ENCODE measurements at places on chromosomes 1 and 21. TPM values are rescaled to one million over a fixed set of nuclear protein-coding genes. Genes with fewer than 3 reads are reported as not detected.

The CADM3 gene
- polyA plus RNA-seq, result 0.32 TPM

DNA sequence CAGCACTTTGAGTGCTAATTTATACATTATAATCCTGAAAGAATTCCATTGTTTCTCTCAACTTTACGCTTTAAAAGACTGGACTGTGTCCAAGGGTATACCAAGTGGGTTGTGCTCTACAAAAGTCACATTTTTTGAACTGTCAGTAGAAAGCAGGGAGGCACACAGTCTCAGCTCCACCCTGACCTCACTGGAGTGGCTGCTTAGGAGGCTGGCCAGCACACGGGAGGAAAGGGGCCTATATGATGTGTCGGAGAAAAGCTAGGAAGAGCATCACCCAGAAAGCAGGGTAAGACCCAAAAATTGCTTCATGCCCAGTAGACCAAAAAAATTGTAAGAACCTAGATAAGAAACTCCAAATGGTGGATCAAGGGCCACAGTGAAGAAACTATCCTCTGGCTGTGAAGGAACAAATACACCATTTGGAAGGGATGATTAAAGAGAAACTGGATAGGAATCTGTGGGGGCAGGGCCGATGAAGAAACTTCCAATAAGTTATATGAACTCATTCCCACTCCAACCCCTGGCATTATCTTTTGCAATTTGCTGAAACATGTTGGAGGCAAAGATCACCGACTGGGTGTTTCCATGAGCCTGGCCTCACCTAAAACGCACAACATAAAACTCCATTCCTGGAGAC lies 1.9 kb downstream of the S100A10 start:
- H3K27me3 ChIP-seq, result peaks cover 4% of the 10 kb centered on the region
- peak overlapping the region; percentile 78 for H3K4me3 ChIP-seq
- DNase-seq, result no peak
- no peaks in the 10 kb centered on the region for H3K36me3 ChIP-seq
- H3K4me1 ChIP-seq, result peaks cover 16% of the 10 kb centered on the region

DNA sequence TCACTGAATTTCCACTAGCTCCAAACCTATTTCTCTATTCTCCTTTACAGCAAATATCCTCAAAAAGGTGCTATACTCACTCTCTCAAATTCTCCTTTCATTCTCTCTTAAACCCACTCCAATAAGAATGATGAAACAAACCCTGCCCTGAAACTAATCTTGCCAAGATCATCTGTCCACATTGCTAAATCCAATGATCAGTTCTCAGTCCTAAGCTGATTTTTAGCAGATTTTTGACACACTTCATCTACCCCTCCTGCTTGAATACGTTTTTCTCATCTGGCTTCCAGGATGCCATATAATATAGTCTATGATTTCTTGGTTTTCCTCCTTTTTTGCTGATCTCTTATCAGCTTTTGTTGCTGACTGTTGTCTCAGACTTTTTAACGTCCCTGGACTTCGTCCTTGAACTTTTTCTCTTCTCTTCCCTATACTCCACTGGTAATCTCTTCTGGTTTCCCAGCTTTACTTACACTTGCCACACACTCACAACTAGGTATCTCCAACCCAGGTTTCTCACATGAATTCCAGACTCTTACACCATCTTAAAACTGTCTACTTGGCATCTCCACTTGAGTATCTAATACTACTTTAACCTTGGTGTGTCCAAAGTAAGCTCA lies 35.3 kb downstream of the RERE start:
- no peak overlapping the region for H3K27ac ChIP-seq
- peaks cover 4% of the 10 kb centered on the region for H3K4me1 ChIP-seq
- H3K4me3 ChIP-seq, result no peak overlapping the region
- no peak for DNase-seq

- no peak for DNase-seq
- no peaks in the 10 kb centered on the region for H3K27me3 ChIP-seq
- H3K4me1 ChIP-seq, result peaks cover 44% of the 10 kb centered on the region
Measured at GRCh38 chr1:201422436-201423030, 1.0 kb upstream of the TNNI1 start.

- no peaks in the 10 kb centered on the region for H3K36me3 ChIP-seq
- H3K27me3 ChIP-seq, result peaks cover under 1% of the 10 kb centered on the region
- no peak overlapping the region for H3K4me3 ChIP-seq
- no peak for DNase-seq
Measured at GRCh38 chr1:29331729-29332128, 95.4 kb downstream of the PTPRU start.

DNA sequence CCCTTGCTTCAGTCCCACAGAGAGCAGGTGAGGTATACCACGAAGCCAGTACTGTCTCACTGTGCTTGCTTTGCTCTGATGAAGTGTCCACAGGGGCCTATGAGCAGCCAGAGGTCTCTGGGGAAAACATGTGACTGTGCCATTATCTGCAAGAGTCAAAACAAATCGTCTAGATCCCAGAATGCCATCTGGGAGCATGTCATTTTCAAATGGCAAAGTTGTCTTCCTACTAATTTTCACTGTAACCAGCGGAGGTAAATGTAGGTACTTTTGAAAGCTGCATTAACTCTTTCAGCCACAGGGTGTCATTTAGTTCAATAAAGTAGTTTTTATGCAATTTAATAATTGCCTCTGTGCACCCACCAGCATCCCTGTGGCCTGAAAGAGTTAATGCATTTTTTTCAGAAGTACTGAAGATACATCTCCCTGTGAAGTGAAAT lies 173.6 kb upstream of the SGIP1 start:
- H3K27ac ChIP-seq, result peak overlapping the region; percentile 25
- no peaks in the 10 kb centered on the region for H3K27me3 ChIP-seq
- H3K36me3 ChIP-seq, result peaks cover 84% of the 10 kb centered on the region
- no peak overlapping the region for H3K4me3 ChIP-seq
- no peak for DNase-seq

DNA sequence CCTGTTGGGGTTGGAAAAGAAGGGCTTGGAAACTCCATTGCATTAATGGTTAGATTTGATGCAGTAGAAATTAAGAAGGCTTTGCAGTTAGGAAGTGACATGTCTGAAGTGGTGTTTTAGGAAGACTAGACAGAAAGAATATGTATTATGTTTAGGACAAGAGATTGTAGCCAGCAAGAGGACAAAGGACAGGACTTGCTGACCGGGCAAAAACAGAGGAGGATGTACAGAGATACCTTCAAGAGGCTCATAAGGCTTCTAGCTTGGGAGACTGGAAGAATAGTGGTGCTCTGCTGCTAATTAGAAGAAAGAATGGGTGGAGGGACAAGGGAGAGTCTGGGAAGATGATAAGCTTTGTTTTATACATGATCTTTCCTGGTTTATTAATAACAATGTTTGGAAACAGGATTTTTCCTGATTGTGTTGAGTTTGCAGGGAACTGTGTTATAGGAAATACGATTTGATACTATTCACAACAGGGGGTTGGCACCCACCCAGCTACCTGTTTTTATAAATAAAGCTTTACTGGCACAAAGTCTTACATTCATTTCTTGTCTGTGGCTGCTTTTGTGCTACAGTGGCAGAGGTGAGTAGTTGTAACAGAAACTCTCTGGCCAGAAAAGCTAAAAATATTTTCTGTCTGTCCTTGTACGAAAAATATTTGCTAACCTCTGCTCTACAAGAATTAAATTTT lies 37.1 kb upstream of the TMCO2 start:
- peaks cover 2% of the 10 kb centered on the region for H3K4me1 ChIP-seq
- H3K36me3 ChIP-seq, result peaks cover 4% of the 10 kb centered on the region
- no peak overlapping the region for H3K4me3 ChIP-seq
- no peak overlapping the region for H3K27ac ChIP-seq

DNA sequence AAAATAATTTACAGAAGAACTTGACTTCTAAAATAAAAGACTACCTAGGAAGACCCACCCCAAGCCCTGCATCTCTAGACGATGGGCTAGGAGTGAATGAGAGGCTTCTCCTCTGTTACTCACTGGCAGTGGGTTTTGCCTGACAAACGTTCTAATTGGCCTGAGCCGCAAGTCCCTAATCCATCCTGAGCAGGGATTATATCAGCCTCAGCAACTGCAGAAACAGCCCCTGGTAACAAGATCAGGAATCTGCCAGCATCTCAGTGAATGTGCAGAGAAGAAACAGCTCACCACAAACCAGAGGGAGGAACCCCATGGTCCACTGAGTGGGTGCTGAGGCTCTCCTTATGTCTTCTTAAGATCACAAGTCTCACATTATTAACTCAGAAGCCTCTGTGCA lies 240.6 kb downstream of the BRINP2 start:
- no peaks in the 10 kb centered on the region for H3K27me3 ChIP-seq
- no peak overlapping the region for H3K27ac ChIP-seq
- no peaks in the 10 kb centered on the region for H3K4me1 ChIP-seq
- no peaks in the 10 kb centered on the region for H3K36me3 ChIP-seq

The AMY1B gene
- not detected for polyA plus RNA-seq

- no peak for DNase-seq
- H3K4me1 ChIP-seq, result no peaks in the 10 kb centered on the region
- no peak overlapping the region for H3K27ac ChIP-seq
- H3K36me3 ChIP-seq, result no peaks in the 10 kb centered on the region
- H3K27me3 ChIP-seq, result no peaks in the 10 kb centered on the region
- H3K4me3 ChIP-seq, result no peak overlapping the region
Measured at GRCh38 chr1:17199267-17200044, 5.5 kb upstream of the PADI1 start.

DNA sequence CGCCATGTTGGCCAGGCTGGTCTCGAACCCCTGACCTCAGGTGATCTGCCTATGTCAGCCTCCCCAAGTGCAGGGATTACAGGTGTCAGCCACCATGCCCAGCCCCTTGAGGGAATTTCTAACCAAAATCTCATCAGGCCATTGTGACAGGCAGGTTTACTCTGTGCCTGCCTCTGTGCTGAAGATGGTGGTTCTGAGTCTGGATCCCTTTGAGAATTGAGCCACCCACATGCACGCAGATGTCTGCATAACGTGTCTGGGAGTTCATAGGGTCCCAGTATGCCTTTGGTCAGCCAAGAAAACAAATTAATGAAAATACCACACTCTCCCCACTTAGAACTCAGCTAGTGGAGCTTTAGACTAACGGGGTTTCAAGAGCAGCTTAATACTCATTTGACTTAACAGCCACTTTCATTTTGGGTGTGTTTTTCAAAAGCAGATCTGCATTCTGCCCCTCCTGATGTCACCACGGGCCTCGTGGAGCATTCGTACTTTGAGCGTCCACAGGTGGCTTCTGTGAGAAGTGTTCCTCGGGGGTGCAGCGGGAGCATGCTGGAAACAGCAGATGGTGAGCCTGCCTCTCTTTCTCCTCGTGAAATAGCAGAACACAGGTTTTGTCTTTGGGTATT lies 45.3 kb downstream of the DIP2A start:
- H3K4me1 ChIP-seq, result no peaks in the 10 kb centered on the region
- H3K27ac ChIP-seq, result no peak overlapping the region
- H3K4me3 ChIP-seq, result no peak overlapping the region
- DNase-seq, result no peak

DNA sequence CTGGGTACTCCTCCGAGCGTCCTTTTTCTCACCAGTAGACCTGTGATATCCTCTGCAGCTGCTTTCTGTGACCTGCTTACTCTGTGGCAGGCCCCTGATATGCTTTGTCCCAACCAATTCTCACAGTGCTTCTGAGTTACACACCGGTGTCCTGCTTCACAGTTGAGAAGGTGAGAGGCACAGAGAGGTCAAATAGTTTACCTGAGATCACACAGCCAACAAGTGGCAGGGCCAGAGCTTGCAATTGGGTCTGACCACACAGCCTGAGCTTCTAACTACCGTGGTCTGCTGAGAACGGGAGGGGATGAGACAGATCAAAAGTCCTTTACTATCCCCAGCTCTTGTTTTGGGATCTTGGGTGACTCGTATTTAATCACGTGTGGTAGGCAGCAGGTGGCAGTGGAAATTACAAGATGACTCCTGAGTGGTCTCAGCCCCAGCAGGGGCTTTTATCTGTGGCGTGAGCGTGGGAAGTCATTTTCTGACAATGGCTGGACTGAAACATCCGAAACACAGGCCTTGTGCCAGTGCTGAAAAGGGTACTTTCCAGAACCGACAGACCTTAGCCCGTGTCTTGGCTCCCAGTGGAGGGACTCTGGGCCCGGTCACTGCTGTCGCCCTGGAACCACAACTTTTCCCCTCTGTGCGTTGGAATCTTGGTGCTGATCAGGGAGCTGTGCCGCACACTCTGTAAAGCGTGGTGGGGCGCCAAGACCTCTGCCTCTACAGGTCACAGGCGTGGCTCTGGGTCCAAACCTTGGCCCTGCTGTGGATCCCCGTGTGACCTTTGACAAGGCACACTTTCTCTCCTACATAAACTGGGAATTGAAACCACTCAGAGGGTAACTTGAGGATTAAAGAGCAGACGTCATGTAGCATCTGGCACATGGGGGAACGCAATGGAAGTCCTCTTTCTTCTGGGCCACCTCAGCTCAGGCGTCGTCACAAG lies 11.9 kb downstream of the THEMIS2 start:
- peaks cover 19% of the 10 kb centered on the region for H3K36me3 ChIP-seq
- H3K4me1 ChIP-seq, result no peaks in the 10 kb centered on the region
- no peak overlapping the region for H3K4me3 ChIP-seq
- H3K27ac ChIP-seq, result no peak overlapping the region
- no peaks in the 10 kb centered on the region for H3K27me3 ChIP-seq

GRCh38 chr1:46133181-46133658 lies 791 bp upstream of the PIK3R3 start:
- peak; percentile 71 for DNase-seq
- H3K27me3 ChIP-seq, result peaks cover 4% of the 10 kb centered on the region
- H3K27ac ChIP-seq, result peak overlapping the region; percentile 96
- no peaks in the 10 kb centered on the region for H3K36me3 ChIP-seq
- peak overlapping the region; percentile 80 for H3K4me3 ChIP-seq

The ZNF593OS gene
- 0.16 TPM for polyA plus RNA-seq

The UMODL1 gene
- polyA plus RNA-seq, result not detected

- no peaks in the 10 kb centered on the region for H3K4me1 ChIP-seq
- H3K27ac ChIP-seq, result no peak overlapping the region
- no peak for DNase-seq
- H3K27me3 ChIP-seq, result no peaks in the 10 kb centered on the region
- peaks cover 17% of the 10 kb centered on the region for H3K36me3 ChIP-seq
Measured at GRCh38 chr1:5961601-5962000, 30.6 kb downstream of the NPHP4 start.

DNA sequence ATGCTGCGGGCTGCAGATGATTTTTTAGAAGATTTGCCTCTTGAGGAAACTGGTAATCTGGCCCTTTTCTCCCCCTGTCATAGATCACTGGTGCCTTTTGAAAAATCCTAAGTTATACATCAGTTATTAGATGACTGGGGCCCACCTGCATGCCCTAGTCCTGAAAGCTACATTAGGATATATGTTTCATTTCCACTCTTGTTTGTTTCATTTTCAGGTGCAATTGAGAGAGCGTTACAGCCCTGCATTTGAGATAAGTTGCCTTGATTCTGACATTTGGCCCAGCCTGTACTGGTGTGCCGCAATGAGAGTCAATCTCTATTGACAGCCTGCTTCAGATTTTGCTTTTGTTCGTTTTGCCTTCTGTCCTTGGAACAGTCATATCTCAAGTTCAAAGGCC lies 8.1 kb upstream of the IFI44 start:
- no peak overlapping the region for H3K4me3 ChIP-seq
- no peaks in the 10 kb centered on the region for H3K27me3 ChIP-seq
- H3K4me1 ChIP-seq, result no peaks in the 10 kb centered on the region
- no peak for DNase-seq

GRCh38 chr1:151953409-151954094 lies 40.1 kb downstream of the S100A10 start:
- H3K4me1 ChIP-seq, result no peaks in the 10 kb centered on the region
- H3K4me3 ChIP-seq, result no peak overlapping the region
- no peak for DNase-seq
- peaks cover 3% of the 10 kb centered on the region for H3K27me3 ChIP-seq
- no peaks in the 10 kb centered on the region for H3K36me3 ChIP-seq

Measured in psoas muscle (tissue), 8 donors.